ENCODE measurements at places on chromosomes 7 and 10.

- ATAC-seq = no peak
Measured at GRCh38 chr7:10015687-10016086, 958.0 kb upstream of the PHF14 start.

- ATAC-seq = peak; percentile 95
Measured at GRCh38 chr10:22505911-22506685, 160.8 kb downstream of the SPAG6 start.

GRCh38 chr7:104005197-104005596 is 15.7 kb upstream of the RELN start:
- no peak for ATAC-seq

GRCh38 chr10:80468002-80468401 is 13.9 kb downstream of the TSPAN14 start:
- no peak for ATAC-seq

- no peak for ATAC-seq
Measured at GRCh38 chr10:31847515-31847914, 81.1 kb downstream of the ARHGAP12 start.

DNA sequence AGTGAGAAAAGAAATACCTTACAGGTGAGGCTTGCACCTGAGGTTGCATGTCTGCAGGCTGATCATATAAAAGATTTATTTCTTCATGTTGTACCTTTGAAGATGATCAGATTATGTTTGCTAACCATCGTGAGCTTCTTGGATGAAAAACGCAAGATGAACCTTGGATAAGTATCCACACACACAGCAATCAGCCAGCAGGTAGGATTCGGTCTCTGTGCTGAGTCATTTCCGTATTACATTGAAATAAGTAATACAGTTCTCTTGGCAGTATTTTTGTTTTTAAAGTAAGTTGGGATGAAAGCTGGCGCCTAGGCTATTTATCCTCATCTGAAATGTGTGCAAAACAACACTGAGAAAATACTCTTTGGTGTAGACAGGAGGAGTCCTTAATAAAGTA is 109.0 kb upstream of the PRKCQ start:
- no peak for ATAC-seq

DNA sequence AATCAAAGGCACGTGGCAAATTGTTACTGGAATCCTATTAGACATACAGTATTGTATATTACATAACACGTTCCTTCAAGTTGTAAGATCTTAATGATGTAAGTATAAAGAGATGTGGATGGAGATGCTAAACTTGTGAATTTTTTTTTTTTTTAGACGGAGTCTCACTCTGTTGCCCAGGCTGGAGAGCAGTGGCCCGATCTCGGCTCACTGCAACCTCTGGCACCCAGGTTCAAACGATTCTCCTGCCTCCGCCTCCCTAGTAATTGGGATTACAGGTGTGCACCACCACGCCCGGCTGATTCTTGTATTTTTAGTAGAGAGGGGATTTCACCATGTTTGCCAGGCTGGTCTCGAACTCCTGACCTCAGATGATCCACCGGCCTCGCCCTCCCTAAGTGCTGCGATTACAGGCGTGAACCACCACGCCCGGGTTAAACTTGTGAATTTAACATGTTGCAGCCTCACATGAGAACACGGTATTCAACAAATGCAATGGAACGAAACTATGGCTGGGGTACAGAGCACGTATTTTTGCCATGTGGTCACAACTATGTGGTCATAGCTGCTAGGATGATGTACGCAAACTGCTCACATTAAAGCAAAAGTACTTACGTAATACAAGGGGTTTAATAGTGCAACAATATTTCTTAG is 818 bp upstream of the SUPV3L1 start:
- ATAC-seq = peak; percentile 34

DNA sequence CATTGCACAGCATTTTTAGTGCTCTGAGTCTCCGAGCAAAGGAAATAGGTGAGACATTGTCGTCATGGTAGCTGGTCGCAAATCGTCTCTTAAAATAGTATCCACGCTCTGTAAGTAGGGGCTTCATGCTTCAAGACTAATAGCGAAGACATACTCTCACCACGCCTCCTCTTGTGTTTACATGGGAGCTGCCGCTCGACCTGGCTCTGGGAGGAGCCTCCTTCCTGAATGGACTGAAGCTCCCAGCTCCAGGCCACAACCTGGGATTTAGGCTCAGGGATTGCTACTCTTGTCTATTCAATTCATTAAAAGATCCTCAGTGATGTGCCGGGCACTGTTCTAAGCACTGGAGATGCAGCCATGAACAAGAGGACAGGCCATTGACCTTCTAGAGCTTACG is 196.1 kb upstream of the GALNT17 start:
- no peak for ATAC-seq

GRCh38 chr10:3874990-3875841 is 90.2 kb upstream of the KLF6 start:
- ATAC-seq = peak; percentile 67

DNA sequence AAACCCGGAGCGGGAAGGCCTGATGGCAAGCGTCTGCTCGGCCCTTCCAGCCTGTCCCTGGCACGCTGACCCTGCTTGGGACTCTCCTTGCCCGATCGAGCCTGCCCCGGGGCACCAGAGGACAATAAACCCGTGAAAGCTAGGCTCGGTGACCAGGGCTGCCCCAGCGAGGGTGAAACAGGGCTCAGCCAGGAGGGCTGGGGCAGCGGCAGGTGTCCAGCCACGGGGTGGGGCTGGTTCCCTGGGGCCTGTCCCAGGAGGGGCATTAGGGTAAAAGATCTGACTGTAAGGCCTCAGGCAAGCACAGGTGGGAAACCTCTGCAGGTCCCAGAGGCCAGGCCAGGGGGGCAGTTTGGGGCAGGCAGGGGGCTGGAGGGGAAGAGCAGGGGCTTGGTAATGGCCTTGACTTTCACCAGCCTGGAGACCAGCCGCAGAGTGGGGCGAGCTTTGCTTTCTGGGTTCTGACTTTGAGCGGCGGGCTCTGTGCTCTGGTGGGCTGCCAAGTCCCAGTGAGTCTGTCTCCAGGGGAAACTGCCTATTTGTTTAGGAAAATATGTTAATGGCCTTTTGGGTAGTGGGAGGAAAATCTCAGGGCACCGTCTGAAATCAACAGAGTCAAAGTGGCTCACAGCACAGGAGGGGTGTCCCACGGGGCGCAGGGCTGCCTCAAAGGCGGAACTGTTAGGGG is 68.2 kb upstream of the INPP5A start:
- ATAC-seq = no peak

GRCh38 chr10:49556723-49557122 is 17.8 kb upstream of the ERCC6 start:
- no peak for ATAC-seq

GRCh38 chr7:132333301-132333700 is 243.0 kb downstream of the PLXNA4 start:
- ATAC-seq = no peak

DNA sequence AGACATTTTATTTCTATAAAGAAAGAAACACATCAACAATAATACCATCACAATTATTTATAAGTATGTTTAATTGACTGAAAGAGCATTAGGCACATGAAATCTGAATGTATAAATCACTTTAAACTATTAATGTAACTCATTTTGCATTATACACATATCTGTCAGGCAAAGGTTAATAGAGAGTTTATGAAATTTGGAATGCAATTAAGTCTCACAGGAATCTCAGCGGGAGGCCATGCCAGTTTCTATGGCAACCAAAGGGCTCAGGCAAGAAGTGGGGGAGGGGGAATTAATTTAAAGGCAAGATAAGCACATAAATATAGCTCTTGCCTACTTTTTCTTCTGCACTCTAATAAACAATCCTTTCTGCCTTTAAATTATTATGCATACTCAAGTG is 152.6 kb downstream of the SLC16A9 start:
- ATAC-seq = no peak

DNA sequence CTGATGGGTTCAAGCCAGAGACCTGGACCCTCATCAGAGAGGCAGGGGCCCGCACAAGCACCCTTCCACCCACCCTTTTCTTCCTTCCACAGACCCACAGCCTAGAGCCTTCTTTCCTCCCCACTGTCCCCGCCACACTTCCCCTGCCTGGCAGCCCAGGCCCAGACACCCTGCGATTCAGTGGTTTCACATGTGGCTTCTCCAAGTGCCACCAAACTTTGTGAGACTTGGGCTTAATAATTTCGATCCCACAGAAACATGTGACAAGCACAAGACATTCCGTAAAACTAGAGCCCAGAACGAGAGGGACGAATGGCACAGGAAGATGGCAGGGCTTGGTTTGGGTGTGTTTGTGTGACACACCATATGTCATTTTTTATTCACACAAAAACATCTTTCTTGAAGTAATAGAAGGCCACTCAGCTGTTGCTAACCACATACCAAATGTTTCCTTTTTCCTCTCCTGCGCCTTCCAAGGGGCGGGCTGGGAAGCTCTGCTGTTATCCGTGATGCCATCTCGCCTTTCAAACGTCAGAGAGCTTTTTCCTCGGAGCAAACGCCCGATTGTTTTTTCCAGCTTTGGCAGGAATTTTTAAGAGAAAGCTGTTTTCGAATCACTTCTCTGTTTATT is 162.9 kb downstream of the GRK5 start:
- ATAC-seq = no peak

DNA sequence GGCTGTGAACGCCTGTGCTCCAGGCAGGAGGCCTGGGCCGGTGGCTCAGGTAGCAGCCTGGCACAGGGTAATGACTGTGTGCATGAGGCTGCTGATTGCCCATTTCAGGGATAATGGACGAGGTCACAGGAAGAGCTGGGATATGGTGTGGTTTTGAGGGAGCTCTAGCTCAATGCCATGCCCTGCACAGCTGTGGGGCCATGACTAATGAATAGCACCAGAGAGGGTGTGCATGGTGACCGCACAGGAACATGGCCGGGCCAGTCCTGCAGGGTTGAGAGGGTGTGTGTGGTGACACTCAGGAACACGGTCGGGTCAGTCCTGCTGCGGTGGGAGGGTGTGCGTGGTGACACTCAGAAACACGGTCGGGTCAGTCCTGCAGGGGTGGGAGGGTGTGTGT is 21.8 kb downstream of the NKX6-2 start:
- no peak for ATAC-seq

DNA sequence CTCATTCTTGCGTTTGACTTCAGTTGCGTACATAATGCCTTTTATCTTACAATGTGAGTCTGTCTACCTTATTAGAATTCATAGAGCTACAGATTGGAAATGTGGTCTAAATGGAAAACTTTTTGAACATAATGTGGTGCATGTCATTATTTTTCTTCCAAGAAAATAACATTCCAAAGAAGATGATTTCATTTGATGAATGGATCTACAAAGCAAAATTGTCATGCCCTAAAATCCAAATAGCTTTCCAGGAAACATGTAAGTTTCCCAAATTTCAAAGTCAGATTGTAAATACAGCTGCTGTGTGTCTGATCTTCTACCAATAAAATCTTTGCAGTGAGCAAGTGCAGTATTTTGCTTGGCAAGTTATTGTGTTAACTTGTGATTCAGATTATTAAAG is 101.8 kb upstream of the FZD8 start:
- ATAC-seq = no peak

DNA sequence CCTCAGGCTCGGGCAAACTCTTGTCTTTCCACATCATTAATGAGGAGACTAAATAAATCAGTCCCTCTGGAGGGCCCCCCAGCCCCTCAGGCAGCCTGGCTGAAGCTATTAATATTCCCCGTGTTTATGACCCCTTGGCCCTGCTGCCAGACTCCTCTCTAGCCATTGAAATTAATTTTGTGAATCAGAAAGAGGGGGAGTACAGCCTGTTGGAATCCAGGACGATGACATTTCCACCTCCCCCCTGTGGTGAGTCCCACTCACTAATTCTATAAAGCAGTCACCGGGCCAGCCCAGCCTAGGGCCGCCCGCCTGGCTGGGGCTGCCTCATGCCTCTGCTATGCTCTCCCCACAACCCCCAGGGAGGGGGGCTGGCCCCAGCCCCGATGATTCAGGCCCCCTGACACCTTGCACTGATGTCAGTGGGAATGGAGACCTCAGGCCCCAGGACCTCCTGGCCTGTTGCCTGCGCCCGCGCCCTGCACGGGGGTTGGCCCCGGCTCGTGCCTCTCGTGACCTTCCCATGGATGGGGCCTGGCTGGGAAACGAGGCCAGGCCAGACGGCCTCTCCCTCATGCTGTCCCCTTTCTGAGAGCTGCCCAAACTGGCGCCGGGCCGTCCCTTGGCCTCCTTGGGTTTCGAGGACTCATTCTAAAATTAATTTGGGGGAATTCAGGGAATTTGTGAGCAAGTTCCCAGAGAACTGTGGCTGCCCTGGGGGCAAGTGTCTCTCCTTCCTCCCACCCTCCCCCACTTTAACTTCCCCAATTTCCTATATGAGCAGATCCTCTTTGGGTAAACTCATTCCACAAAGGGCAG is 34.0 kb downstream of the TMEM270 start:
- no peak for ATAC-seq

DNA sequence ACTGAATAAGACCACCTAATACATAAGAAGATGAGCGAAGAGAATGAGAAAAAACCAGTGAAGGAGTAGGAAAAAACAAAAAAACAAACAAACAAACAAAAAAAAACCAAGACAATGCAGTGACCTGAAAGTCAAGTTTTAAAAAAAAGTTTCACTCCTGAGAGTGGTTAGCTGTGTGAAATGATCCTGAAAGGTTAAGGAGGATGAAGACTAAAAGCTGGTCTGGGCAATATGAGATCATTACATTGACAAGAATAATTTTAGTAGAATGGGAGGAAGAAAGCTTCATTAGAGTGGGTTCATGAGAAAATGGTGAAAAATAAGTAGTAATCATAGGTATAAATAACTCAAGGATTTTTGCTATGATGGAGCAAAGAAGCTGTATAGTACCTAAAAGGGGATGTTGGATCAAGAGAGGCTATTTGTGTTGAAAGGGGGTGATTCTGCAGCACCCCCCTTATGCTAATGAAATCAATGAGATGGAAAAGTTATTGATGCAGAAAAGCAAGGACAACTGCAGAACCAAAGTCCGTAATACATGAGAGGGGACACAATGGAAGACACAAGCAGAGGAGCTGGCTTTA is 80.2 kb downstream of the KMT2C start:
- ATAC-seq = no peak

DNA sequence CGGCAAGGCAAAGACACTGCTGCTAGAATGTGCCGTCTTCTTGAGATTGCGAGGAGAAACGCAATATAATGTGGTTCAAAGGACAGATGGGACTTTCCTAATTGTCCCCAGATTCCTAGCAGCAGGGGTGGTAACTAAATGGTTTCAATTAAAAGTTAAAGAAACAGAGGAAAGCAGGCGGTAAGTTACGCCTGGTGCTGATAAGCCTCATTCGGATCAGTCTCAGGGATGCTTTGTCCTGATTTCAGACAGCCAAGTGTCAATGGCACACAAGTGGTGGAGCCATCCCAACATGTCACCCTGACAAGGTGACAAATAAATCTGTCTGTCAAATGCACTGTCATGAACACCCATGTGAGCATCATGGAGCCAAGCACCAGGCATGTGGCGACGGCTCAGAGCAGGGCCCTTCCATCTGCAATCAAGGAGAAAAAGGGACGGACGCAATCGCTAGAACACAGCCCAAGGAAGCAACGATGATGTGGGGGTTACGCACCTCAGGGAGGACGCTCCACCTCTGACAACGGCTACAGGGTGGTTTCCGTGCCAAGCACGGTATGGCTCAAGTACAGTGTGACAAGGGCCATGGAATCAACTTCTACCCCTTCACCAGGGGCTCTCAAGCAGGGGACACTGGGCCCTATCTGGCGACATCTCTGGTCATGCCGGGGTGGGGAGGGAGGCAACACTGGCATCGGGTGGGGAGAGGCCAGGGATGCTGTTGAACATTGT is 66.2 kb downstream of the CTBP2 start:
- ATAC-seq = no peak

- no peak for ATAC-seq
Measured at GRCh38 chr10:66836057-66836456, 89.8 kb upstream of the LRRTM3 start.

GRCh38 chr10:96719850-96720421 is 378 bp downstream of the PIK3AP1 start:
- ATAC-seq = peak; percentile 59
